Large intestine (tissue), 12 donors: ENCODE measurements at places on chromosomes 3 and 15. TPM values are rescaled to one million over a fixed set of nuclear protein-coding genes. Genes with fewer than 3 reads are reported as not detected.

Gene TMEM212
- not detected for polyA plus RNA-seq

DNA sequence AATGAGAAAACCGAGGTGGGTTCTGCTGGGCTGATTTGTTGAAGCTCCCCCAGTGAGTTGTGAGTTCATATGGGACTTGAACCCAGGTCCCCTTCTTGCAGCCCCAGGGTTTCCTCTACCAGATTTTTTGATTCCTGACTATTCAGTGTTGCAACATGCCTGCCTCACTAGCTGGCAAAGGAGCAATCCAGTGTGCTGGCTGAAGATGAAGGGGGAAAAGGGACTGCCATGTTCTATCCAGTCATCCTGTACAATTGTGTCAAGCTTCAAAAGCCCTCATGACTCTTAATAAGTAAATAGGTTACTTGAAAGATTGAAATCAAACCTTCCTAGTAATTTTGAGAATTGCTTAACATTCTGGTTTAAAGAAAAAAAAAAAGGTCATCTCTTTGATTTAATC lies 211.5 kb upstream of the TP63 start:
- DNase-seq, result no peak

DNA sequence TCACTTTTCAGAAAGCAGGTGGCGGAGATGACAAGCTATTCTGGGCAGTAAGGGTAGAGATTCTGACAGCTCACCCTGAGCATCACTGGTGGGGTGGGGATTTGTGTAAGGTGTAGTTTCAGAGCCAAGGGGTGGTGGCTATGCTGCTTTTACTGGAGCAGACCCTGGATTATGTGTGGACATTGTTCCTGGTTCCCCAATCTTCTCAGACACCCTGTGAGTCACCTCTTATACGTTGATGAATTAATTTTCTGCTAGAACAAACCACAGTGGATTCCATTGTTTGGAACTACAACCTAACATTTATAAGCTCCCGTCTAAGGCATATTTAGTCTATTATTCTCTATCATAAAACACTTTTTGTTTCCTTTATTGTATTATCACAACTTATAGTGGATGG lies 169.5 kb upstream of the COL8A1 start:
- DNase-seq, result no peak

GRCh38 chr3:30893678-30894325 lies 659 bp downstream of the GADL1 start:
- DNase-seq, result no peak

DNA sequence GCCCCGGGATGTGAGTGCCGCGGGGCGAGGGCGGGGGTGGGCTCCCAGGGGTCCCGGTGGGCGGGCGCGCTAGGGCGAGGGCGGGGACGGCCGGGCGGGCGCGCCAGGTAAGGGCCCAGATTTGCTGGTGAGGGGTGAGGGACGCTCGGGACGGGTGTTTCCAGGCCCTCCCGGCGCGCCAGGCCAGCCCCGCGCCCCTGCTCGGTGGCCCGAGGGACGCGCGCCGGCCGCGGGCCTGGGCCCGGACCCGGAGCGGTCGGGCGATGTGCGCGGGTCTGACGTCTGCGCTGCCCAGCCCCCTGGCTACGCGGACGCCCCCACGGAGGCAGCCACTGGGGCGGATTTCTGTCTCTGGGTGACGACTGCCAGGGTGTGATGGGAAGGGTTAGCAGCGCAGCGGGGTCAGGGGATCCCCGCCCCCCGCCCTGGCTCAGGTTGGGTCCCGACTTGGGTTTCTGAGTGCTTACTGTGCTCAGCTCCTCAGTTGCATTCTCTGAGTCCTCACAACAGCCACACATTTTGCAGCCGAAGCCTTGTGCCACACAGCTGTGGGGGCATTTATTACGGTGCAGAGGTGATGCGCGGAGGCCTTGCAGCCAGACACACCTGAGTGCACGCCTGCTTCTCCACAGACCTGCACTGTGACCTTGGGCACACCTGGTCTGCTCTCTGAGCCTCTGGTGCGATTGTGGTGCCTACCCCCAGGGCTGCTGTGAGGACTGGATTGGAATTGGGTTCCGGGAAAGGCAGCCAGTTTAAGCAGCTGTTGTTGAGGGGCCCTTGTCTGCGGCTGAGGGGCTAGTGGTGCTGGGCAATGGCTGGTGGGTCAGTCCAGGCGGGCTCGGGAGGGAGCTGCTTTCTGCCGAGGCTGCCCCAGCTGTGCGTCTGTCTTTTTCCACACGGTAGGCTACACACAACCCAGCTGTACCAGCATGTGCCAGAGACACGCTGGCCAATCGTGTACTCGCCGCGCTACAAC lies 523 bp downstream of the HDAC11 start:
- DNase-seq, result peak; percentile 78

Gene MANF
- polyA plus RNA-seq, result 87.7 TPM
